ENCODE measurements at places on chromosomes 5 and 9. TPM values are rescaled to one million over a fixed set of nuclear protein-coding genes. Genes with fewer than 3 reads are reported as not detected.

Gene CTXN3
- not detected for total RNA-seq

Gene TSSK1B
- not detected for total RNA-seq

Gene ABHD17B
- total RNA-seq: 16.2 TPM

Gene DPYSL3
- 18.6 TPM for total RNA-seq

Gene TUSC1
- 6.8 TPM for total RNA-seq

Gene TYRP1
- not detected for total RNA-seq

Gene FCN1
- total RNA-seq: not detected

Gene PLPPR1
- not detected for total RNA-seq

Gene SHISAL2B
- total RNA-seq: not detected

Gene DRD1
- total RNA-seq: 0.77 TPM

Gene CD14
- total RNA-seq: 4.0 TPM

Gene PCDHA9
- not detected for total RNA-seq

Gene KIF20A
- 47.9 TPM for total RNA-seq

Gene DEPDC1B
- 19.2 TPM for total RNA-seq

Gene TMEM174
- total RNA-seq: not detected

Gene FAM221B
- total RNA-seq: not detected

Gene NEUROG1
- total RNA-seq: not detected
